ENCODE measurements at places on chromosomes 2 and 18.

DNA sequence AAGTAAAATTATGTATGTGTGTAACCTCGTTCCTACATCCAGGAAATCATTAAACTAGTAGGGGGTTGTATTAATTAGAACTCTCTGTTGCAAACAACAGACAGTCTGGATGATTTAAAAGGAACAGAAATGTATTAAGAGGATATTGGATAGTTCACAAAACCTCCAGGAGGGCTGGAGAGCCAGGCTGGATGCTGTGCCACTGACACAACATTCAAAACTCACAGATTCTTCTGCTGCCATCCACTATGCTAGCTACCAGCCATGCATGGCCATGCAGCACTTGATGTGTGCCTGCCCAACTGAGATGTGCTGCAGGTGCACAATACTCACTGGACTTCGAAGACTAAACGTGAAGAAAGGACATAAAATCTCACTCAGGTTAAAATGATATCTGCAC, 48.2 kb upstream of the SH3RF3 start:
- no peak for DNase-seq

GRCh38 chr2:179948058-179948457, 59.0 kb downstream of the CWC22 start:
- no peak for DNase-seq

GRCh38 chr2:155727187-155727895, 605.2 kb downstream of the NR4A2 start:
- no peak for DNase-seq

DNA sequence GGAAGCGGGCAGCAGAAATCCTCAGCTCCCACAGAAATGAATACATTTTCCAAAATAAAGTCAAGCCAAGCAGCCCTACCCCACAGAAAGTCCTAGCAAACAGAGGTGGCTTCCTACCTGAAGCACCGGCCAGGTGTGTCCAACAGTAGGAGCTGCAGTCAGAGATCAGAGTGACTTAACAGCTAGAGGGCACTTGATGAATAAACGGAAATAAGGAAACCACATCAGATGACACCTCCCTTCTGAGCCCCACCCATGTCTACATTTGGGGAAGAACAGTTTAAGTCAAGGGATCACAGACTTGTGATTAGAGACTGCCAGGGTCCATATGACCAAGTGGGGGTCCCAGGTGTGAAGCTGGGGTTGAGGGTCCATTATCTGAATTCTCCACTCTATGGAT, at the start of gene CXCR1:
Gene CXCR1, minus strand, starts transcription at position 172 of the 400 bp plus-strand sequence. CDS start 1,751 bp downstream, outside the sequence.
- DNase-seq: peak; percentile 74

DNA sequence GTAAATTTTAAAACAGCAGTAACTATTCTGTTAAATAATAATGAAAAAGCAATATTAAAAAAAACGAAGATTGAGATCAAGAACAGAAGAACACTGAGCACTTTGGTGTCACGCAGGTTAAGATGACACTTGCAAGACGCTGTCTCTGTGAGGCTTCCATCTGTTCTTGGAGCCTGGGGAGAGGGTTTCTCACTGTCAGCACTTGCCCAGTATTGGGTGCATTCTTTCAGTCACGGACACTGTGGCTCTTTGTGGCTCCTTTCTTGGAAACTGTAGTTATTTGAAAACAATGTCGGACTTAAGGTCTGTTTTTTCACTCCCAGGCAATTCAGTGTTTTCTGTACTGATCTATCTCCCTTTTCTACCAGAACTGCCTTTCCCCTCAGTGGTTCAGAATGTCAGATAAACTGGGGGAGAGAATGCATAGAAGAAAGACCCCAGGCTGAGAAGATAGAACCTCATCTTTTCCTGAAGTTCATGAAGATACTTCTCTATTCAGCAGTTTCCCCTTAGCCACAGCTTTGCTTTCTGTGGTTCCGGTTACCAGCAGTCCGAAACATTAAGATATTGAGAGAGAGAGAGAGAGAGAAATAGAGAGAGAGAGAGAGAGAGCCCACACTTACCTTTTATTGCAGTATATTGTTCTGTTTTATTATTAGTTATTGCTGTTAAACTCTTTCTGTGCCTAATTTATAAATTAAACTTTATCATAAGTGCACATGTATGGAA, 283.3 kb downstream of the DCDC2C start:
- DNase-seq: no peak

DNA sequence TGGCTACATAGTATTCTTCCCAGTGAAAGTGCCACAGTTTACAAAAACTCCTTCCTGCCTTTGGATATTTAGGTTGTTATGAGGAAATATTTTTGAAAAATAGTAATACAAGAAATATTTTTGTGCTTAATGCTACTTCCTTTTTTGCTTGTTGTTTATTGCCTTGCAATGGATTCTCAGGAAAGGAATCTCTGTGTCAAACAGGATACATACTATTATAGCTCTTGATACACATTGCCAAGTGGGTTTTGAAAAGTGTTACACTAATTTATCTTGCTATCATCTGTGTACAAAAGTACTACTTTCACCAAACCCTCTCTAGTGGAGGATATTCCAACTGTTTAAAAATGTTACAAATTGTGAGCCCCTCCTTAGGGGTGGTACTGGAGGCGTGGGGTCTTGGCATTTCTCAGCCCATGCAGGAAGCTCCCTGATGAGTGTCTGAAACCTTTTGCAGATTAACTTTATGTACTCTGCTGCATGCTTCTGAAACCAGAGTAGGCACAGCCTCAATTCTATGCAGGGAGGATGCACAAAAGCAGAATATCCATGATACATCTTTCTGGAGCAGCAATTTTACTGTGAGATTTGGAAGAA, 54.5 kb downstream of the EVA1A start:
- DNase-seq: no peak

DNA sequence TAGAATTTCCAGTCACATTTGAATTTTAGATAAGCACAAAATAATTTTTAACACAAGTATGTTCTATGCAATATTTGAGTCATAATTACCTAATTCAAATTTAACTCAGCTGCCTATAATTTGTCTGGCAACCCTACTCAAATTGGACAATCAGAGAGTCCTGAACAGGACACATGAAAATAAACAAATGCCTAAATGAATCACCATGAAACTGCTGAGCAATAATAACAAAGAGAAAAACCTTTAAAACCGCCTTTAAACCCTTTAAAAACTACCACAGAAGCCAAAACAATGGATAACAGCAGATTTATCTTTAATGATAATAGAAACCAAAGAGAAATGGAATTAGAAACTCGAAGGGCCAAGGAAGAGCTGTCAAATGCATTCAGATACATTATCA, 39.5 kb downstream of the ARL4C start:
- no peak for DNase-seq

Data from CD4-positive, alpha-beta T cell treated with Interleukin-2 at 100 ng/mL for 4 hours (primary cell).